PC-3 (cell line): ENCODE measurements at places on chromosomes 3 and 15. TPM values are rescaled to one million over a fixed set of nuclear protein-coding genes. Genes with fewer than 3 reads are reported as not detected.

SH2D7 gene
- not detected in 2 replicates for total RNA-seq

CELSR3 gene
- total RNA-seq, result 0.92 and 1.1 TPM in 2 replicates

SEMA6D gene
- total RNA-seq, result 0.52 and 0.91 TPM in 2 replicates

CPA3 gene
- total RNA-seq, result not detected in 2 replicates

MESP1 gene
- 32.9 and 49.4 TPM in 2 replicates for total RNA-seq

GALNT15 gene
- not detected in 2 replicates for total RNA-seq

GOLGA6A gene
- not detected in 2 replicates for total RNA-seq

GP9 gene
- total RNA-seq, result not detected in 2 replicates

GPR27 gene
- total RNA-seq, result 0.07 and 0.58 TPM in 2 replicates

SUSD5 gene
- not detected in 2 replicates for total RNA-seq

PLCH1 gene
- 4.1 and 4.5 TPM in 2 replicates for total RNA-seq

CYP1A2 gene
- total RNA-seq, result not detected in 2 replicates

WDR93 gene
- total RNA-seq, result 0.22 TPM in 1 of 2 replicates, not detected in the other

CDCP1 gene
- total RNA-seq, result 120 and 124 TPM in 2 replicates

HTR3E gene
- total RNA-seq, result not detected in 2 replicates

SI gene
- total RNA-seq, result not detected in 2 replicates

IGF2BP2 gene
- total RNA-seq, result 81.2 and 105 TPM in 2 replicates

GXYLT2 gene
- total RNA-seq, result 12.6 and 13.3 TPM in 2 replicates

NTRK3 gene
- not detected in 2 replicates for total RNA-seq

DAZL gene
- 0.04 TPM in 1 of 2 replicates, not detected in the other for total RNA-seq

RPL29 gene
- 1,539 and 1,807 TPM in 2 replicates for total RNA-seq

INSYN1 gene
- total RNA-seq, result not detected in 2 replicates

PPM1L gene
- 2.4 and 7.0 TPM in 2 replicates for total RNA-seq

CCDC39 gene
- total RNA-seq, result 0.04 TPM in 1 of 2 replicates, not detected in the other

ADAMTS17 gene
- 5.5 and 6.9 TPM in 2 replicates for total RNA-seq

ACKR2 gene
- total RNA-seq, result 1.3 and 3.9 TPM in 2 replicates

STT3B gene
- total RNA-seq, result 149 and 153 TPM in 2 replicates

SERPINI2 gene
- total RNA-seq, result not detected in 2 replicates

CHRFAM7A gene
- total RNA-seq, result 19.0 TPM in 1 of 2 replicates, not detected in the other

EXOSC7 gene
- 79.8 and 81.5 TPM in 2 replicates for total RNA-seq

LRRC15 gene
- total RNA-seq, result 0.29 and 0.36 TPM in 2 replicates

FANCD2OS gene
- not detected in 2 replicates for total RNA-seq

COL8A1 gene
- total RNA-seq, result 2.4 and 3.8 TPM in 2 replicates

NR2E3 gene
- 0.35 and 0.77 TPM in 2 replicates for total RNA-seq

IL5RA gene
- not detected in 2 replicates for total RNA-seq

TRIM42 gene
- not detected in 2 replicates for total RNA-seq

PRC1 gene
- total RNA-seq, result 236 and 243 TPM in 2 replicates

ZNF502 gene
- not detected in 2 replicates for total RNA-seq

SENP7 gene
- total RNA-seq, result 4.8 and 5.4 TPM in 2 replicates

ACP3 gene
- total RNA-seq, result 0.15 and 0.75 TPM in 2 replicates

SLC12A1 gene
- not detected in 2 replicates for total RNA-seq

TRIM71 gene
- 0.11 and 0.17 TPM in 2 replicates for total RNA-seq

OR5K2 gene
- total RNA-seq, result not detected in 2 replicates

DUOX1 gene
- total RNA-seq, result 0.29 TPM in 1 of 2 replicates, not detected in the other

CRABP1 gene
- not detected in 2 replicates for total RNA-seq

SPINK8 gene
- not detected in 2 replicates for total RNA-seq

PIF1 gene
- 43.5 and 45.3 TPM in 2 replicates for total RNA-seq

EAF1 gene
- 28.6 and 35.3 TPM in 2 replicates for total RNA-seq

ROPN1B gene
- 0.18 TPM in 1 of 2 replicates, not detected in the other for total RNA-seq

SUCNR1 gene
- not detected in 2 replicates for total RNA-seq

ATP8B4 gene
- total RNA-seq, result not detected in 2 replicates

CD86 gene
- total RNA-seq, result 0.07 TPM in 1 of 2 replicates, not detected in the other

ANKUB1 gene
- not detected in 2 replicates for total RNA-seq
